Fibroblast of skin of back (primary cell): ENCODE measurements at places on chromosomes 5 and 9.

GRCh38 chr9:27520986-27521385, 3.1 kb upstream of the IFNK start:
- DNase-seq, result no peak

DNA sequence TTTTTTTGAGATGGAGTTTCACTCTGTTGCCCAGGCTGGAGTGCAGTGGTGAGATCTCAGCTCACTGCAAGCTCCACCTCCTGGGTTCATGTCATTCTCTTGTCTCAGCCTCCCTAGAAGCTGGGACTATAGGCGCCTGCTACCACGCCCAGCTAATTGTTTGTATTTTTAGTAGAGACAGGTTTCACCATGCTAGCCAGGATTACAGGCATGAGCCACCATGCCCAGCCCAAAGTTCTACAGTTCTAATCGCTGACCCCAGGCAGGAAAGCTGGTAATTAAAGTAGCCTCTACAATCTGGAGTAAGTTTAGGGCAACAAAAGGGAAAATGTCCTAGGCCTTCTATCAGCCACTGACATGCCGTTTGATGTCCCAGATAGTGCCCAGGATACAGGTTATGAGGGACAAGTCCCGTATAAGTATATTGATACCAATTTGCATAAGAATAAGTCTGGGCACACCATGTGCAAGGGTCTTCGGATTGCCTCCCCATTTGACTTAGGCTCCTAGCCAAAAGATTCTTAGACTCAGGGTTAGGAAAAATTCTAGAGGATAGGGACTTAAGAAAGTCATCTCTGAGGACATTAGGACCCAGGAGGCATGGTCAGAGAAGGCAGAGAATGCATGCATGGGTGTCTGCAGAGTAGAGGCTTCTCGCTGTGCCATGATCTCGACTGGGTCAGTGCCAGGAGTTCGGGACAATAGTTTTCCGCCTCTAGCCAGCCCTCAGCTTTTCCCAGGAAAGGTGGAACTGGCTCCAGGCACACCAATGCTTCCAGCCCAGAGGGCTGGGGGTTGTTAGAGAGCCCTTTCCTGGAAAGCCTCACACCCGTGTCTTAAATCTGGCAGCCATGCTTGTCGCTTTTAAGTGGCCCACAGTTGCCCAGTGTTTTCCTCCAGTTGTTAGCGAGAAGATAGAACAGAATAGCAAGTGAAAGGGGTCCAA, 1111.1 kb downstream of the TAF11L14 start:
- DNase-seq, result no peak

DNA sequence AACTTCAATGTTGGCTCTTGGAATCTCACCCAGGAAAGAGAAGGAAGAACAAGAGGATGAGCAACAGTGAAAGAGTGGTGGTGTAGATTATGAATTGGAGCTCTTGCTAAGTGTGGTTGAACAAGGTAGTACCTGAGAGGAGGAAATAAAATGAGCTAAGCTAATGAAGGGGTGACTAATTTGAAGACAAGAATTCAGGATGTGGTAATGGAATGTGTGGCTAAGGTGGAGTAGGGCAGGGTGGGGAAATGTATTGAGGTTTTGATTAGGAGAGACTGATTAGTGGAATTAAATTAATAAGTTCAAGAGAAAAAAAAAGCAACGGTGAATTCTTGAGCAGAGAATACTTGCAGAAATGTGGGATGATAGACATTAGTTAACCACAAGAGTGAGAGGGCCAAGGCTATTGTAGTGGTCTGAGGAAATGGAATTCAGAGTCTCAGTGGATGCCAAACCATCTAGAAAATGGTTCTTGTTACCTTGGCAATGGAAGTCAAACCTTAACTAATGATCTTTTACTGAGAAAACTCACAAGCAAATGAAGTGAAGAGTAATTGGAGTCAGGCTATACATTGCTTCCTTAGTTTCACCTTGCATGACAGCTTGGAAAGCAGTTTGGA, 648.3 kb upstream of the ZNF608 start:
- DNase-seq, result no peak

DNA sequence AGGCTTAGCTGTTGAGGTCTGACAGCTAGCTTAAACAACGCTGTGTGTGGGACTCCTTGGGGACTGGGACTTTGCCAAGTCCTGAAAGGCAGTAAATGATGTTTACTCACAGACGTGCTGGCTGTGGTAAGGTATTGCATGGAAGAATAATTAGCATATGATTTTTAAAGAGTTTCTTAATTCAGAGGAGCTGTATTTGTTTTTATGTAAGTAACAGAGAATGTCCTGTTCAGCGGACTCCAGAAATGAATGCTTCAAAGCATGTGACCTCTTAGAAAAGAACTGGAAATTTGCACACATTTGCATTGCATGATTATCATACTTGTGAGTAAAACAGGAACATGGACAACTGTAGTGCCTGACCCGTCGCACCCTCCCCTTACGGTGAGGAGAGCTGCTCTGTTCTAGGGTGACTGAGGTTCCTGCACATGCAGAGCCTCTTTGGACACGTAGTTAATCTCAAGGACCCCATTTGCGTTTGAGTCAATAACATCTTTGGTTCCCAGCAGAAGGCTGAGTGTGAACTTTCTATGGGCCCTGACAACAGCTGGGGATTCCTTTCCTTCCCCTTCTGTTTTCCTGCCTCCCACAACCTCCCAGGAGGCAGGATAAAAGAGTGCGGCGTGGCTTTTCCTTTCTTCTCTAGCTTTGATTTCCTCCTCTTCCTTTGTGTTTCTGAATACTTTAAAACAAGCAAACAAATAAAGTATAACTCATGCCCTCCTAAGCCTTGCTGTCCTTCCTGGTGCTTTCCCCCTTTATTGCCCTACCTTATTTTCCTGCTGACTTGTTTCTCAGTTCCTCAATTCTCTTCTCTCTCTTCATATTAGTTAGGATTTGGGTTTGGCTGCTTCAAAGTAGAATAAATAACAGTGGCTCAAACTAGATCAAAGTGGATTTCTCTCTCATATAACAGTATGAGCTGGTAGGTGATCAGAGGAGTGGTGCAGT, 157.2 kb upstream of the CD180 start:
- DNase-seq, result no peak

DNA sequence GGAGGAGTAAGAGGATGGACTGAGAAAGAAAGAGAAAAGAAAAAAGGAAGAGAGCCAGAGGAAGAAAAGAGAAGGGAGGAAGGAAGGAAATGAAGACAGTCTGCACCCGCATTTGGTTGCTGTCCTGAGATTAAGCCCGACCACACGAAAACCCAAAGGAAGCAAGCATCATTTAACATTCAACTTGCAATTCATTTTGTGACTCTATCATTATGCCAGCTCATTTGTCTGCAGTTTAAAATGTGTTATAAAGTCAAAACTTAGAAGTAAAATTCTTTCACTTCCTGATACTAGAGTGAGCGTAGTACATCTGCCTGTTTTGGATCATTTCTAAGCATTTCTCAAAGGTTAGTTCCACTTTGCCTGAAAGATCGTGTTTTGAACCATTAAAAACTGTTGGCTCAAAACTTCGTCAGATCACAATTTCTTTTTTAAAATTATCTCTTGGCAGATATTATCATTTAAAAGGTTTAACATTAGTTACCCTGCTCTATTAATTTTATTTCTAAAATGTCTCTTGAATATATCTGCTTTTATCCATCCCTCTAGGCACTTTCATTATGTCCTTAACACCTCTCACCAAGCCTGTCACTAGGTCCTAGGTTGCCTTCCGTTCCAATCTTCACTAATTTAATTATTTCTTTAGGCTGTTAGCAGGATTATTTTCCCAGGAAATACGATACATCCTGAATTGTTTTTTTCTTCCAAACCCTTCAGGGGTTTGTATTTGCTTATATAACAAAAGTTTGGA, 240.9 kb downstream of the TLE4 start:
- DNase-seq, result no peak
